CD8-positive, alpha-beta T cell (primary cell): ENCODE measurements at places on chromosomes 12 and 14.
A peak's percentile ranks its signal among the peaks of the same experiment; 100 is the strongest.

DNA sequence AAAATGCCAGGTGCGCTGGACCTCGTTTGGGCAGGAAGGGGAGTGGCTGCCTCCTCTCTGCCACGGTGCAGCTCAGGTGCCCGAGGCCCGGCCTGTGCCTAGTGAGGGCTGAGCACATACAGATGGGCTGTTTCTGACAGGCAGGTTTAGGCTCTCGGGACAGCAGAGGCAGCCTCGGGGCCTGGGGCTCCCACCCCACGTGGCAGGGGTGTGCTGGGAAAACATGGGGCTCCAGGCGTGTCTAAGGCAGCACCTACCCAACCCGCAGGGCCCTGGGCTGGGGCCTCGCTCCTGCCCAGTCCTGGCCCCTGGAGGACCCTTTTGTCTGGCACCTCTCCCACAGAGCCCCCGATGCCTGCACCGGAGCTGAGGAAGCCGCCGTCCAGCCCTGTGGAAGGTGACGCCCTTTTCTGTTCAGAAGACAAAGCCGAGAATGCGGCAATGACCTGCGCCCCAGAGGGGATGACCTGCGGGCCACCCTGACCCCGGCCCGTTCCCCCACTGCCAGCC is 76.4 kb upstream of the GALNT9 start:
- no peak for DNase-seq

DNA sequence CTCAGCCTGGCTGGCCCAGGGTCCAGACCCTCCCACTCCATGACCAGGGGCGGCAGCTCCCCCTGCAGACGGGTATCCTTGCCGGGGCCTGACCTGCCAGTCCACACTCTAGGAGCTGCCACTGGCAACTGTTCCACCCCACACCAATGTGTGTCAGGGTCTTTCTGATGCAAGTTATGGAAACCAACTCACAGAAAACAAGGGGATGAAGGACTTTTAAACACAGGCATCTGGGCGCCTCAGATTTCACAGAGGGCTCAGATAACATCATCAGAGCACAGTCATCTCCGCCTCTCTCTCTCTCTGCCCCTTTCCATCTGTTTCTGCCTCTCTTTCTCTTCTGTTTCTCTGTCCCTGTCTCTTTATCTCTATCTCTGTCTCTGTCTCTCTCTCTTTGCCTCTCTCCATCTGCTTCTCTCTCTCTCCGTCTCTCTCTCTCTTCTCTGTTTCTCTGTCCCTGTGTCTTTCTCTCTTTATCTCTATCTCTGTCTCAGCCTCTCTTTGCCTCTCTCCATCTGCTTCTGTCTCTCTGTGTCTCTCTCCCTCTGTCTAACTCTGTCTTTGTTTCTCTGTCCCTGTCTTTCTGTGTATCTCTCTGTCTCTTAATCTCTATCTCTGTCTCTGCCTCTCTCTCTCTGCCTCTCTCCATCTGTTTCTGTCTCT is 67.4 kb upstream of the FBRSL1 start:
- DNase-seq: no peak

- no peak for DNase-seq
These were observed 27.4 kb downstream of the CRACR2A start for GRCh38 chr12:3725388-3726115.

DNA sequence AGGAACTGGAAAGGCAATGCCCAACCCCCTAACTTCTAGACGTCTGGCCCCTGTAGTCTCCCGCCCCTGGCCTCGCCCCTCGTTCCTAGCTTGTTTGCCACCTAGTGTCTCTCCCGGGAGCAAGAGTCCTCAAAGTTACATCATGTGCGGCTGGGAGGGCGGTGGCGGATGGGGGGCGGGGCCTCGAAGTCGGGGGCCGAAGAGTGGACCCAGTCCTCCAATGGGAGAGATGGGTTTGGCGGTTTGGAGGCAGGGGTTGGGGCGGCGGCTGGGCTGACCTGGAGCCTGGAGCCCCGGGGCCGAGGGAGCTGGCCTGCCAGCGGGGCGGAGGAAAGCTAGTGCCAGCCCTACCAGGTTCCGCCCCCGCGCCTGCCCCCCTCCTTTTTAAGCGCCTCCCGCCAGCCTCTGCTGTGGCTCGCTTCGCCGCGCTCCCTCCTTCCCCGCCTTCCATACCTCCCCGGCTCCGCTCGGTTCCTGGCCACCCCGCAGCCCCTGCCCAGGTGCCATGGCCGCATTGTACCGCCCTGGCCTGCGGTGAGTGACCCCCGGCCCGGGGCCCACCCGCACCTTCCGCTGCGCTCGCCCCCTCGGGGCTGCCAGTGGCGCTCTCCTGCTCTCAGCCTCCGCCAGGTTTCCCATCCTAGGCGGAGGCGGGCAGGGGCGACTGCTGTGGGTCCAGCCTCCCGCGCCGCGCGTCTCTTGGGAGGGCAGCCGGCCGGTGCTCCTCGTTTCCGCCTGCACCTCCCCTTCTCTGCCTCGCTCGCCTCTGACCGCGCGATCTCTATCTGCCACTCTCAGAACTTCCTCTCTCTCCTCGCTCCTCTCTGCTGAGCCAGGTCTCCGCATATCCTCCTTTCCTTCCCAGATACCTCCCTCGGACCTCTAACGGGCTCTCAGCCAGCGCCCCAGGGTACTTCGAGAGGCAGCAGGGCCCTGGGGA is at the start of gene PCK2:
Gene PCK2, plus strand, starts transcription at position 411 of the 940 bp plus-strand sequence. Its CDS starts 95 bp downstream, at position 506.
- peak; percentile 78 for DNase-seq

- no peak for DNase-seq
These were observed 2.3 kb upstream of the NEMP1 start for GRCh38 chr12:57080855-57081254.

DNA sequence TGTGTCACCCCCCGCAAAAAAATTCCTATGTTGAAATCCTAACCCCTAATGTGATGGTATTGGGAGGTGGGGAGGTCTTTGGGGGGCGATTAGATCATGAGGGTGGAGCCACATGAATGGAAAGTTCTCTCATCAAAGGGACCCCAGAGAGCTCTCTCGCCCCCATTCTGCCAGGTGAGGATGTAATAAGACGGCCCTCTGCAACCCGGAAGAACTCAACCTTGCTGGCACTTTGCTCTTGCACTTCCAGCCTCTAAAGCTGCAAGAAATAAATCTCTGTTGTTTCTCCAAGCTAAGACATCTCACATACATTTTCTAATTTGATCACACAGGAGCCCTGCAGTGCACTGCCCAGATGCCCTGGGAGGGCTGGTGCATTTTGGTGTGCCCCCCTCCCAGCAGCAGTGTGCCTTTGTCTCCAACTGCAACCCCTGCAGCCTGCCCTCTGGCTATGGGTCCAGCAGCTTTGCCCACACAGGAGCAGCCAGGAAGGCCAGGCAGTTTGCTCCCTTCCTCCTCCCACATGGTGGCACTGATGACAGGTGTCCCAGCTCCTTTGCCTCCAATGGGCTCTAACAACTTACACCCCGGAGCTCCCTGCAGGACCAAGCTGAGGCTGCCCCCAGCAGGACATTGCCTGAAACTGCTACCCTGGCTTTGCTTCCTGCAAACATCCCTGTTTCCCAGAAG is 59.3 kb downstream of the C14orf132 start:
- DNase-seq: no peak

DNA sequence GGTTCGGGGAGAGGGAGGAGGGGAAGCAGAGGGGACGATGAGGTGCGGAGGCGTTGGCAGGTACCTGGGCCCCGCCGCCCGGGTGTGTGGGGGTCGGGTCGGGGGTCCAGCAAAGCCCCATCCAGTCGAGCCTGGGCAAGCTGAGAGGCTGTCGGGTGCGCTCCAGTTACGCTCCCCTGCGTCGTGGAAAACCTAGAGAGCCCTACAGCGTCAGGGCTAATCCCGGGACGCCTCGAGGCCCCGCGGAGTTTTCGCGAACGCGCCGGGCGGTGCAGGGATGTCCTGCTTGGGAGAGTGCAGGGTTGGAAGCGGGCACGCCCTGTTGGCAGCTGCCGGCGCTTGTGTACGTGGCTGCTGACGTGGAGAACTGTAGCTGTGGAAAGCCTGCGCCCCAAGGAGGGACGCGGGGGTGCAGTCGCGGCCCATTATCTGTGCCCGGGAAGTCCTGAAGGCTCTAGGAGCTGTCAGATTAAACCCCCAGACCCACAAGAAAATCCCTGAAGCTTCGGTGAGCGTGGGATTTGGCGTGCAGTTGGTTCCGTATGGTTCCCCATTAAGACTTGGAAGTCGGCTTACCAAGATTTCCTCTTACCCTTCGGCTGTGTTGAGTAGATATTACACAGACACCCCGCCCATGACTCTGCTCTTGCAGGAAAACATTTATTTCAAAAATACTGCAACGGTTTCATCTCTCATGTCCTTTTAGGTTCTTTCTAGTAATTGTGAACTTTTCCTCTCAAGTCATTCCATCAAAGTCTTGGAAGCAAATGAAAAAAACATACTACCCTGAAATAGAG is 11.3 kb upstream of the SLC38A2 start:
- DNase-seq: peak; percentile 91

DNA sequence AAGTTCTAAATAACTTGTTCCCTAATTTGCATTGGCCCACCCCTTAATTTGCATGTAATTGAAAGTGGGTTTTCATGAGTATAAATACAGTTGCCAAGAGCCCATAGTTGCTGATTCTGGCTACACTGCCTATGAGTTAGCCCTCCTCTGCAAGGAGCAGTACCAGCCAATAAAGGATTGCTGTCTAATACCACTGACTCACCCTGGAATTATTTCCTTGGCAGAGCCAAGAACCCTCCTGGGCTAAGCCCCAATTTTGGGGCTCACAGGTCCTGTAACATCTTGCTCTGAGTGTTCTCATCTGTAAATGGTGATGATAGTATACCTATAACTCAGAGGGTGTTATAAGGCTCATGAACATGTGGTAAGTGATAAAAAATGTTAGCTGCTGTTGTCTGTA is 6.8 kb downstream of the TTC8 start:
- no peak for DNase-seq

- DNase-seq: no peak
These were observed 3.9 kb downstream of the CEP170B start for GRCh38 chr14:104868811-104869572.

GRCh38 chr12:88805286-88805685 is 225.0 kb upstream of the KITLG start:
- DNase-seq: no peak

DNA sequence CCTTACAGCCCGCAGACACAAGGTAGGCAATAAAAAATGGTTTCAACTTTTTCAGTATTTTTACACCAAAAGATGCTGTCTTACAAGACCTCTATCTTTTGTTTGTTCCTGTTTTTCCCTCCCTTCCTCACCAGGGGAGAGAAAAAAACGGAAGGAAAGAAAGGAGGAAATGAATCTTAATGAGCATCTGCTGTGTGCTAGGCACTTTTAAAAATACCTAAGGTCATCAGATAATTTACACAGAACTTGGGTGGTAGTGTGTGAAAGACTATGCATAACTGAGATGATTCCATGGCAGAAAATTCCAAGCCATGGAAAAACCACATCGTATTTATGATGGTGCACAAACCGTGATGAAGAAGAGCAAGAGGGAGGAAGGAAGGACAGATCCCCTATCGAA is 121.2 kb downstream of the DIP2B start:
- no peak for DNase-seq

DNA sequence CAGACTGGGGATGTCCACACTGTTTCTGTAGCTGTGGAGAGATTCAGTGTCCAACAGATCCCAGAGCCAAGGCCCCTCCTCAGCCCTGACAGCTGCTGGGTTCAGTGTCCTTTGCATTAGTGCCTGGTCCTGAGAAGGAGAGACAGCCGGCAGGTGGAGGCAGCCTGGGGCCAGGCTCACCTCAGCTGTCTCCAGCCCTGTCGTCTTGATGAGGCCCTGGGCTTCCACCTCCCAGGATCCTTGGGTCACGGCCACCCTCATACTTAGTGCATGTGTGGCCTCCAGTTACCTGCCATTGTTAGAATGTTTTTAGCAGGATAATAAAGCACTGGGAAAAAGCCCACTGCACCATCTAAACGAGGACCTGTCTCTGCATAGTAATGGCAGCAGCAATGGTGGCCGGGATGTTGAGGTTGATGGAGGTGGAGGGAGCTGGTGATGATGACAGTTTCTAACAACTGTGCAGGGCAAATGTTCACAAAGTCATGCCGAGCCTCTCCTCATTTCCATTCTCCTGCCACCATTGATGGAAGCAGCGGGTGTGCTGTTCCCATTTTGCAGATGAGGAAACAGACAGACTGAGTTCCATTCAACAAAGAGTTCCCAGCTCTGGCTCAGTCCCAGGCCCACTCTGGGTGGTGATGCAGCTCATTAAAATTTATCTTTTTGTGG is 17.7 kb downstream of the ASB2 start:
- DNase-seq: no peak

GRCh38 chr12:2775431-2775830 is 19.3 kb upstream of the FKBP4 start:
- no peak for DNase-seq

DNA sequence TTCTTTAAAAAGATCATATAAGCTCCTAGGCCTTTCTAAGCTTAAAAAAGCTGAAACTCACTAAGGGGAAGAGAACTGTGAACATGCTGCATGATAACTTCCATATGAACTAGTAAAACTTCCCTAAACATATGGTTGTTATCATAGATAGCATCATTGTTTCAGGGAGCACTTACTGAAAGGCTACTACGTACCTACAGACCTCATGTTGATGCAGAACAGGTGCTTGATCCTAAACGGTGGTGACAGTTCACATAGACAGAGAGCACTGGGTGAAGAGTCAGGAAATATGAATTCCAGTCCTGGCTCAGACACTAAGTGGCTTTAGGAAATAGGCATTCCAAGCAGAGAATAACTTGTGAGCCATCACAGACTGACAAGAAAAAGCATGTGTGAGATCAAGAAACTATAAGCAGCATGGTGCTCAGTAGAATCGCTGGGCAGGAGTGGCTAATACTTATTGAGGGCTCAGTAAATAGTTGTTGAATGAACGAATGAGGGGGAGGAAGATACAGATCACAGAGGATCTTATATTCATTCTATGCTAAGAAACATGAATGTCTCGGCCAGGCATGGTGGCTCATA is 78.4 kb upstream of the NUDT4 start:
- no peak for DNase-seq

- DNase-seq: no peak
These were observed 32.1 kb upstream of the PTGDR start for GRCh38 chr14:52235434-52235833.

DNA sequence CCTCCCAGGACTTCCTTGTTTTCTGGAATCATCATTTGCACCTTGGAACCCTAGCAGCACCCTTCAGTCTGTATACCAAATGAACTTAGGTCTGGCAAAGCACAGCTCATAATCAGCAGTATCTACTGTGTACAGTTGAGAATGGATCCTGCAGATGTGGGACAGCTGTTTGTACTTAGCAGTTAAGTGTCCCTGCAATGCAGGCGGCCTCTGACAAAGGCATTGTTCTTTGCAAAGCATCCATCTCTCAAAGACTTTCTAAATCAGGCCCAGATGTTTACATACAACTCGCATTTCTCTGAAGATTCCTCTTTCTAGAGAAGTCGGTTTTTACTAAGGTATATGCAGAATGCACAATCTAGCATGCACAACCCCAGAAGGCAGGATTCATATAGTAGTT is 170.5 kb upstream of the RBM19 start:
- DNase-seq: no peak

- no peak for DNase-seq
These were observed 58.7 kb upstream of the REP15 start for GRCh38 chr12:27637524-27637923.

DNA sequence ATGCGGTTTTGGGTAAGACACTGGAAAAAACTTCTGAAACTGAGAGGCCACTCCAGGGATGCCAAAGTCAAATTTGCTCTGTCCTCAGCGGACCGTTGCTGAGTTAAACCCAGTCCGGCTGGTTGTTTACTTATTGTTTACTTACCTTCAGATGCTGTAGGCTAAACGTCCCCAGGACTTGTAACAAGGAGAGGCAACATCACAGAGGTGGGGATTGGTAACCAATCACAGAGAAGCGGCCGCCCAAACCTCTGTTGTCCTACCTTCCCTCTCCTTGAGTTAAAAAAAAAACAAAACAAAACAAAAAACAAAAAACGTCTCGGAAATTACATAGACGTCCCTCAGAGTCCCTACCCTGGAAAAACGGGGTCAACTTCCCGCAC is 380 bp downstream of the ANO2 start:
- DNase-seq: no peak

GRCh38 chr12:122227341-122227740 is 1.5 kb upstream of the DIABLO start:
- DNase-seq: peak; percentile 49
